ENCODE measurements at places on chromosomes 6 and 20.

- no peak for DNase-seq
These were observed 13.2 kb upstream of the PARD6B start for GRCh38 chr20:50717974-50718761.

DNA sequence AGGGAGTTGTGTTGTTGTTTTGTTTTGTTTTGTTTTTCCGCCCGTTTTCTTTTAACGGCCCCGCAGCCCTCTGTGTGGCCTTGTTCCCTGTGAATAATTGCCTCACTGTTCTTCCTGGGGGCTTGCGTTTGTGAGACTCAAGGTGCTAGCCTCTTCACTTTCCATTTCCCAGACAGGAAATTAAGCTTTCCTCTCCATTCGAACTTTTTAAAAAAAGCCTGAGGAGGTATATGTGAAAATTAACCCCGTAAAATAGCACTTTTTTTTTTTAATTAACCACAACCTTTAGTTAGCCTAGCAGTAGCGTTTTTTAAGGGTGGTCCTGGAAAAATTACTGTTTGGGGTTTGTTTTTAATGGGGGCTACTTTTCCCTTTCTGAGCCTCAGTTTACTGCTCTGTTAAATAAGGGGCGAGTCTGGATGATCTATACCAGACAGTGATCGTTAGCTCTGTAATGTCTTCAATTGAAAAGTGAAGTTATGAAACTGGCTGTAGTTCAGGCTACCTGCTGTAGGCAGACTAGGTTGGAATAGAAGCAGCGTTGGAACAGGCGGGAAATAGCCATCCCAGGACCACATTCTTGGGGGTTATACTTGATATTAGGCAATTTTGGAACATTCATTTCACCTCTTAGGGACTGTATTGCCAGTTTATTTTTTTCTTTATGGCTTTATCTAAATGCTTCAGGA, 1.7 kb downstream of the STX16 start:
- no peak for DNase-seq

DNA sequence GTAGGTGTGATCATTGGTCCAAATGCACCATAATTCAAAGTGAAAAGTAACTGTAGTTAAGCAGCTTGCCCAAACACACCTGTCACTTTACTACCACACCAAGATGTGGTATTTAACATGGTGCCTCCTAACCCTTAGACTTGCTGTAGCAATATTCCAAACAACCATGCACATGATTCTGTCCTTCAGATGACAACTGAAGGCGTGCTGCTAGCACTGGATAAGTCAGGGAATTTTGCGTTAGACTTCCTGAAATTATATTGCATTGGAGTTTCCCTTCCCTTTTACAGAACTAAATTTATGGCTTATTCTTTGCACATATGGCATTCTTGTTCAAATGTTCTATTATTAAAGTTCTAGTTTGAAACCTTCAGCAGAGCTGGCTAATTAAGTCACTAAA, 106.2 kb downstream of the ARHGAP18 start:
- DNase-seq = no peak

DNA sequence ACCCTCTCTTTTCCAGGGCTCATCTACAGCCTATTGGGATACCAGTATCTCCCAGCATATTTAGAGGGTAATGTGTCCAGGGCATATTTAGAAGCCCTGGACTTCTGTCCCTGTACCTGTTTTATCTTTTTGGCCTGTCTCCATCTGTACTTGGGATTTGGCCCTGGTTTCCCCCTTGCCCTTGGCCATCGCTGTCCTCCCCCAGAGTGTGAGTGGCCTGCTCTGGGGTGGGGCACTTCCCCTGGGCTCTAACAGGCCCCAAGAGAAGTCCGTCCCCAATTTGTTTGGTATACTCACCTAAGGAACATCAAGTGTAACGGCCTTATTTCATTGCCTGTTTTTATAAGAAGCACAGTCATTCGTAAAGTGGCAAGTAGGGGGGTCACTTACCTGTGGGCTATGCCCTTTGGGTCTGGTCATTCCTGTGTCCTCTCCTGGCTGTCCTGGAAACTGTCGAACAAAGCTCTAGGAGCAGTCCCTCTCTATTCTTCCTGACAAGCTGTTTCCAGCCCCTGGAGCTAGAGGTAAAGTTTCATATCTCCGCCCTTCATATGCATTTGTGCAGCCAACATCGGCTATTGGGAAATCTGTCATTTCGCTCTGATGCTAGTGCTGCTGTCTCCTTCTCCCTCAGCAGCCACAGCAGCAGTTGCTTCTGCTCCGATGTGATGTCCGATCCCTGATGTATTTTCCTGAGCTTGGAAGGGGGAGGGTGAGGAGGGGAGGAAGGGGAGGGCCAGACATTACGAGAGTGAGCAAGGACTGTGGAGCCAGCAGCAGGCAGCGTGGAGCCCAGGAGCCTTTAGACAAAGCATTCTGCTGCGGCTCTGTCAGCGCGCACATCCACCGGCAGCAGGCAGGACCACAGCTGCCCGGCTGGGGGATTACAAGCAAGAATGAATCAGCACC, 83.4 kb downstream of the TCP11 start:
- DNase-seq = no peak

GRCh38 chr20:362271-363254, 15.7 kb downstream of the NRSN2 start:
- DNase-seq = no peak

DNA sequence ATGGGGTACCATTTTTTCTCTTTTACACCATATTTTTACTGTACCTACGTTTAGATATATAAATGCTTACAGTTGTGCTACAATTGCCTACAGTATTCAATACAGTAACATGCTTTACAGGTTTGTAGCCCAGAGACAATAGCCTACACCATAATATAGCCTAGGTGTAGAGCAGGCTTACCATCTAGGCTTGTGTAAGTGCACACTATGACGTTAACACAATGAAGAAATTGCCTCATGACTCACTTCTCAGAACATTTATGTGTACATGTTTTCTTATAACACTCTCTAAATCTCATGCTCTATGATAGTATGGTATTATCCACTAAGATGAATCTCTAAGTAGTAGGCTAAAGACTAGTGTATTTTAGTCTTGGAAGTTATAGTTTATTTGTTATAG, 13.5 kb downstream of the GPR63 start:
- no peak for DNase-seq

- no peak for DNase-seq
These were observed 107.9 kb downstream of the GPX5 start for GRCh38 chr6:28633445-28634215.

DNA sequence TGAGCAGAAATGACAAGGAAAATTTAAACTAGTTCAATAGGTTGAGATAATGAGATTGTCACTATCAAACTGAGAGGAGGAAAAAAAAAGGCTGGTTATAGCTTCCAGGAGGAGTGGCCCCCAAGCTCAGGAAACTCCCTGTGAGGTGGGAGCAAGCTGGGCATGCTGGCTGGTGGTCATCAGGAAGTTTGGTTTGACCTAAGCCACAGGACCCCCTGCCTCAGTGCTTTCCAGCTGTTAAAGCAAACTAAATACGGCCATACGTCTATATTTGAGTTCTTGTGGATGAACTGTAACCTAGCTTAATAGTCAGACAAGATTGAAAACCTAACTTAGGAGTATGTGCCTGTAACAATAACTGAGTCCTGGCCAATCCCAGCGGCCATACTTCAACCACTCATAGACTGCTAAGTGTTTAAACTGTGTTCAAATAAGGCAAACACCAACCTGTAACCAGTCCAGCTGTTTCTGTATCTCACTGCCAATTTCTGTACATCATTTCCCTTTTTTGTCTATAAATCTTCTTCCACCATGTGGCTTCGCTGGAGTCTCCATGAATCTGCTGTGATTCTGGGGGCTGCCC, 24.6 kb upstream of the ZBTB24 start:
- DNase-seq = no peak

All from activated naive CD4-positive, alpha-beta T cell (primary cell).